Amniotic stem cell (primary cell): ENCODE measurements at places on chromosomes 6 and 20.

DNA sequence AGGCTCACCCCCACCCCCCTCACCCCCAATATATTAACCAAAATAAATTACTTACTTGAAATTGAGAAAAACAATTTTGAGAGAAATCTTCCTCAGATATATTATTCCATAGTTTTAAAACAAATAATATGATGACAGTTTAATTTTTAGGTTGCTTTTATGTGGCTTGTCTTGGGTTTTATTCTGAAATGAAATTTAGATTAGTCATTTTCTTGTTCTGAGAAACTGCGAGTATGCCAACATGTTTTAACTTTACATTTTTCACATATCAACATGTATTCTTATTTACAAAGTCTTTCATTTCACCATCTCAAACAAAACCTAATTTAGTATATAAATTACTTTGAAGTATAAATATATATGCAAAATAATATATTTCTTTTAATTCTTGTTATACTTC is 11.1 kb downstream of the REV3L start:
- DNase-seq, result no peak

DNA sequence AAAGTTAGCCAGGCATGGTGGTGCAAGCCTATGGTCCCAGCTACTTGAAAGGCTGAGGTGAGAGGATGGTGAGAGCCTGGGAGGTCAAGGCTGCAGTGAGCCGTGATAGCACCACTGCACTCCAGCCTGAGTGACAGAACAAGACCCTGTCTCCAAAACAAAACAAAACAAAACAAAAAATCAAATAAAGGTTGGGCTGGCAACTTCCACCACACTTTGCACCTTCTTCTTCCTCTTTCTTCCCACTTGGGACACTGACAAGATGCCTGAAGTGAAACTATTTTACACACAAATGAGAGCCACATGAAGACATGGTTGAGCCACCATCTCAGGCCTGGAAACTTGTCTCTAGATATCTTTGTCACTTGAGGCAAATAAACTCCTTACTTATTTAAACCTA is 53.8 kb upstream of the CCDC28A start:
- no peak for DNase-seq

- DNase-seq, result no peak
These were observed 76.6 kb upstream of the CST7 start for GRCh38 chr20:24872291-24873024.

GRCh38 chr6:147782302-147782701 is 273.8 kb downstream of the SAMD5 start:
- no peak for DNase-seq

DNA sequence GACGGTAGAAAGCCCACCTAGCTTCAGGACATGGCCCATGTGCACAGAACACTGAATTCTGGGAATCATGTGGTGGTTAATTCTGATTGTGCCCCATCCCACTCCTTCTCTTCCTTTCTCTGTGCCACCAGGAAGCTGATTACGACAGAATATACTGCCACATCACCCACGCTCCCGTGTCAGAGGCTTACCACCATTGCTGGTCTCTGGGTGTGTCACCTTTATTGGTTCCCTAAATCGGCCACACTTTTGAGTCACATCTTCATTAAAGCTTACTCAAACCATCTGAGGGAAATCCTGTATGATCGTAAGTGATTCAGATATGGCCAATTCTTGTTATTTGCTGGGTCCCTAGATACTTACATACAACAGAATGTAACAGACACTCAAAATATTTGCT is 3.1 kb downstream of the TRMT6 start:
- no peak for DNase-seq

DNA sequence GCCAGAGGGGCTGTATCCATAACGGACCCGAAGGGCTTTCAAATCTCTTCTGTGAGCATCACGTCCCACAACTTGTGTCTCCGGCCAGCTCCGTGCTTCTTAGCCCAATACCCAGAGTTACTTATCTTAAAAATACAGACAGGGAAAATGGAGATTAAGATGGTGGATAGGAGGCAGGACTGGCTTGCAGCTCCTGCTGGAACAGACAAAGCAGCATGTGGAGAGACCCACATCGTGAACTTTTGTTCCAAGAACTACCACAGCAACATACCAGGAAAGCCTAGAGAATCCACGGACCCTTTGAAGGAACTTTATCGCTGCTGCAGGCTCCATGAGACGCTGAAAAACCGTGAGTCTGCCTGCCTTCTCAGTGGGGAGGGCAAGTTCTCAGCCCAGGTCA is 113.7 kb downstream of the RNASET2 start:
- no peak for DNase-seq

DNA sequence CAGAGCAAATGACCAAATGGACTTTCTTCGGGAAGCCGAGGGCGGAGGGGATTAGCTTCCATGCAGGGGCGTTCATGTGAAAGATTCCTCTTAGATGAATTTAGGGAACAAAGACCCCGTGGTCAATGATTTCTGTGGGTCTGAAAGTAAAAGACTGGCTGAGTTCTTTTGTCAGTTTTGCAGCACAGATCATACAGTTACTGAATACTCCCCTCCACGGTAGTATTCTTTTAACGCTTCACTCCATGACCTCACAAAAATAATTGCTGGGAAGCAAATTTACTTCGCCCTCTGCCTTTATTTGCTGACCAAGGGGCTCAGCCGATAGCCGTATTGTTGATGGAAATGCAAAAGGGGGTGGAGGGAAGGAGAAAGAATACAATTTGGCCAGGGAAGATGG is 86.0 kb upstream of the SALL4 start:
- DNase-seq, result no peak

- DNase-seq, result no peak
These were observed 36.4 kb downstream of the FRMD1 start for GRCh38 chr6:168042426-168043192.

GRCh38 chr6:18493382-18493891 is 106.3 kb downstream of the RNF144B start:
- DNase-seq, result no peak

- DNase-seq, result no peak
These were observed 22.6 kb downstream of the FOXP4 start for GRCh38 chr6:41568585-41569384.

DNA sequence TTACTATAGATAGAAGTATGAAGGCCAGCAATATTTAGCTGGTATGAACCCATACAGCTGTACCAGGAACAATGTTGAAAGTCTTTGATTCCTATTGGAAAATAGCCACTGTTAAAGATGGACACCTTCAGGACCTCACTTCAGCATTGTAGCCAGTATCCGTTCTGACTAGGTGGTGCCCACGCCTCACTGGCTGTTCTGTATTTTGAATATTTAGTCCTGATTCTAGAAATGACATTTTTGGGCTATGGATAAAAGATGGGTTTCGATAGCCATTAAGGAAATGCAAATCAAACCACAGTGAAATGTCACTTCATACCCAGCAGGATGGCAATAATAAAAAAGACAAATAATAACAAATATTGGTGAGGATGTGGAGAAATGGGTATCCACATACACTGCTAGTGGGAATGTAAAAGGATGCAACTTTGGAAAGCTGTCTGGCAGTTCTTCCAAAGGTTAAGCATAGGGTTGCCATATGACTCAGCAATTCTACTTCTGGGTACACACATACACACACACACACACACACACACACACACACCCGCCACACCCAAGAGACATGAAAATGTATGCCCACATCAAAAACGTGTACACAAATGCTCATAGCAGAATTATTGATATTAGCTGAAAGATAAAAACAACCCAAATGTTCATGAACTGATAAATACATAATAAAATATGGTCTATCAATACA is 56.8 kb downstream of the UTRN start:
- DNase-seq, result no peak

DNA sequence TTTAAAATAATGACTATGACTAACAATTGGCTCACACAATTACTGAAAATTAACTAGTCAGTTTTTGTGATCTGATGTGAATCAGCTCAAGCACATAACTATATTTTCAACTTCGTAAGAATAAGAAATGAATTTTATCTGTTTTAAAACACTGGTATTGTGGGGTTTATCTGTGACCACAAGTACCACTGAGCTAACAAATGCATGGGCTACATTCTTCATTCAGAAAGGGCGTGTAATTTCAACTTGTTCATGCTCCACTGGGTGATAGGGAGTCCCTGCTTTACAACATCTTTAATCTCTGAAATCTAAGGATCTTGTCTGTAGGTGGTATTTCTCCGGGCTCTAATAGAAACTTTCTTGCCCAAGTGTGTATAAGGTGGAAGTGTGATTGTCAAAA is 1311.5 kb upstream of the GJE1 start:
- DNase-seq, result no peak
